AG09319 (cell line): ENCODE measurements at places on chromosomes 3 and 15.

DNA sequence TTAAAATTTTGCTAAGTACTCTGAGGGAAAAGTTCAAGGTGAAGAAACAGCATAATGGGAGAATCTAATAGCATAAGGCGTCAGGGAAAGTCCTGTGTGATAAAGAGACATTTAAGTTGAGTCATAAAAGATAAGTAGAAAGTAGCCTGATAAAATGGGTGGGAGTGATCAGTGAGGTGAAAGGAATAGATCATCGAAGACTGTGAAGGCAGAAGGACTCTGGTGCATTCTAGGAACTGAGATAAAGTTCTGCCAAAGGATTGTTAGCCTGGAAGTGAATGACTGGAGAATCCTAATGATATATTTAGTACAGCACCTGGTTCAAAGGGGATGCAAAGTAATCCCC lies 149.9 kb downstream of the CFAP20DC start:
- DNase-seq = no peak

DNA sequence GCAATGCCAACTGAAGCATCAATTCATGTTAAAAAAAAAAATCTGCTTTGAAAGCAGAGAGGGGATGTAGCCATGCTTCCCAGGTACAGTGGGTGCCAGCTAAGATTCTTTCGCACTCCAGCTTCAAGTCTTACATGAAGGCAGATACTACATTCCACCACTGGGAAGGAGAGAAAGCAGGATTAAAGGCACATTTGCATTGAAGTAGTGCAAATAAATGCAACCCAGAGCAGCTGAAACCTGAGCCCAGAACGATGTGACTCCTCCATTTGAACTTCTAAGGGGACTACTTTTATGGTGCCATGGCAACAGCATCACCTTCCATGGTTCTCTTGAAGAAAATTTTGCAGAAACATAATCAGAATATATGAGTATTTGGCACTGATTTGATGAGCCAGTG lies 19.1 kb upstream of the GJD2 start:
- DNase-seq = no peak

DNA sequence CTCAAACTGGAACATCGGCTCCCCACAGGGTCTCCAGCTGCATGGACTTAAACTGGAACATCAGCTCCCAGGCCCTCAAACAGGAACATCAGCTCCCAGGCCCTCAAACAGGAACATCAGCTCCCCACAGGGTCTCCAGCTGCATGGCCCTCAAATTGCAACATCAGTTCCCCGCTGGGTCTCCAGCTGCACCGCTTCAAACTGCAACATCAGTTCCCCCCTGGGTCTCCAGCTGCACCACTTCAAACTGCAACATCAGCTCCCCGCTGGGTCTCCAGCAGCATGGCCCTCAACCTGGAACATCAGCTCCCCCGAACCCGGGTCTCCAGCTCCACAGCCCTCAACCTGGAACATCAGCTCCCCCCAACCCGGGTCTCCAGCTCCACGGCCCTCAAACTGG lies 82.0 kb downstream of the TFRC start:
- DNase-seq = no peak

GRCh38 chr3:157280786-157281185 lies 120.8 kb upstream of the CCNL1 start:
- DNase-seq = no peak

DNA sequence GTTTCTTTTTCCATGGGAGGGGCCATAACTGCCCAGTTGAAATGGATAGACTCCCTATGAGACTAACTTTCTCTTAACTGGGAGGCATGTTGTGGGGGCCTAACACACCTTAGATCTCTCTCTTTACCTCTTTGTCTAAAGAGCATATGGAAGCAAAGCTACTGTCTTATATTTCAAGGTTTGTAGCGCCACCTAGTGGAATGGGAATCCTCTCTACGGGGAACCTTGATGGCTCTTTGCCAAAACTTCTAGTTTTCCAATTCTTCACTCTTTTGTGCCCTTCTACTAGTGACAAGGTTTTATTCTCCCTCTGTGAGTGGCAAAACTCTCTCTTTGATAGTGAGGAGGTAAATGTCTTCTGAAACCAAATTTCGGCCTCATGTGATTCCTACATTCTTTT lies 1030.4 kb upstream of the CADM2 start:
- DNase-seq = no peak

GRCh38 chr15:72783004-72783639 lies 436 bp downstream of the ADPGK start:
- DNase-seq = no peak

- no peak for DNase-seq
Measured at GRCh38 chr15:78059110-78059839, 18.2 kb downstream of the TBC1D2B start.

DNA sequence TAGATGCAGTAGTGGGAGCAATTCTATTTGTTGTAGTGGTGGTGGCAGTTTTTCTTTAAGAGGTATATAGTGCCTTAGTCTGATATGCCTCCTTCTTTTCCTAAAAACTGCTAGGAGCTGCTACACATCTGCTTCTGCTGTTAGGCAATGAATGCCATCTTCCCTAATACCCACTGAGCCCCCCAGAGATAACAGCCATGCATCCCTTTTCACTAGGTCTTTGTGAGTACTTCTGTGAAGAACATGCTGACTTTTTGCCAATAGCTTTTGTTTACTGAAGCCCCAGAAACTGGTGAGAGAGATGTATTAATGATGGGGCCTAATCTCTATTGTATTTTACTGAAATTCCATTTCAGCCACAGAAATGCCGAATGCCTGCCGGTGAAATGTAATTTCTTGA lies 92.6 kb upstream of the CHL1 start:
- no peak for DNase-seq

GRCh38 chr15:101431748-101432147 lies 57.8 kb downstream of the PCSK6 start:
- DNase-seq = no peak

DNA sequence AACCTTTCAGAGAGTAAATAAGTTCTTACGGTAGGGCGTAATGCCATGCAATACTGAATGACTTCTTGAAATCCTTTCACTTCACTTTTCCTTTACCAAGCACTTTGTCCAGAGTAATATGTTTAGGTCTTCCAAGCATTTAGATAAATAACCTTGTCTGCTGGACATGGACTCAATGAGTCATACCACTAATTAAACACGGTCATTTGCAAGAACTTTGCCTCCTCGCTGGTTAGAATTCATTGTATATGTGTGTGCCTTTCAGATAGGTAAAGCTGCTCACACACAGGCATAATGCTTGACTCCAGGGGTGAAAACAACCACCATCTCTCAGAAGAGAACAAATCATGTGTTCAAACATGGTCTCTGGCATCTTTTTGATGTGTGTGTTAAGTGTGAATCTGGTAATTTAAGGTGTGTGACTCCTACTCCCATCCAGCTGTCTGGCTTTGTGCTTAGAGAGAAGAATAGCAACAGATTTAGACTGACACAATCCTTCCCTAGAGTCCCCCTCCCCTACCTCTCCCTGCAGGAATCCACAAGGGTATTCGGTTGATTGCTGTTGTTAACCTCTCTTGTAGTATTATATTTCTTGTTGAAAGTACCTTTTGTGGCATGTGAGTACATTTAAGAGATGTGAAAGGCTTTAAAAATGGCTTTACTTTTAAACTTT lies 419.0 kb downstream of the CNTN4 start:
- no peak for DNase-seq

- no peak for DNase-seq
Measured at GRCh38 chr3:57518276-57518915, 25.7 kb downstream of the DNAH12 start.

- peak; percentile 40 for DNase-seq
Measured at GRCh38 chr3:115092220-115092791, 54.8 kb downstream of the ZBTB20 start.

DNA sequence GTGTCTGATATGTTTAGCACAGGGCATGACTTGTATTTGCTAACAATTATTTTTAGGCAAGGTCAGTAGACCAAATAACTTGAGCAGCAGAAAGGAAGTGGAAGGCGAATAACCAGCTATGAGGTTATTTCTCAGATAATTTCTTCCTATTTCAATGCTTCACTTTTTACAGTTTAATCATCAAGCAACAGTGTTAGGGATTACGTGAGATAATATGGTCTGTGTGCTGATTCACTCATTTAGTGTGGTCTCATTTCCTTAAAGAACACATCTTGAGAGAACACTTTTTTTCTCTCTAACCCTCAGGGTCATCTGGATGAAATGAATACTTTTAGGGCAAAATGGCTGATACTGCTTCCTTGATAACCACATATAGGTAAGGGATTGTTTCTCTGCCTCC lies 126.0 kb upstream of the CCNL1 start:
- DNase-seq = no peak

GRCh38 chr3:194931347-194931746 lies 245.7 kb downstream of the FAM43A start:
- DNase-seq = no peak

GRCh38 chr3:192850451-192850981 lies 67.1 kb downstream of the MB21D2 start:
- DNase-seq = no peak

DNA sequence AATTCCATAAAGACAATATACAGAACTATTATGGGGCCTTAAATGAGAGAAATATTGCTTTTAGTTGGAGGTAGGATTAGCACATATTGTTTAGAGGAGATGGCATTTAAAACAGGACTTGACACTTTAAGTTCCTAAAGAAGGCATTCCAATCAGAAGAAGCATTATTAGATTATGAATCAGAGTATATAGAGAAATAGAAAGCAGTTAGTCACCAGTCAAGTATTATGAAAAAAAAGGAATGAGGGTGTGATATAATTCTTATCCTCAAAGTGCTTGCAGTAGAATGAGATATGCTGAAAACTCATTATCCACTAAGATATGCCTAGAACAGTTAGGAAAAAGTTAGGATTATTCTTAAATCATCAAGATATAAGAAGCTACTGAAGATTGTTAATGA lies 456.2 kb downstream of the ZNF385D start:
- no peak for DNase-seq

DNA sequence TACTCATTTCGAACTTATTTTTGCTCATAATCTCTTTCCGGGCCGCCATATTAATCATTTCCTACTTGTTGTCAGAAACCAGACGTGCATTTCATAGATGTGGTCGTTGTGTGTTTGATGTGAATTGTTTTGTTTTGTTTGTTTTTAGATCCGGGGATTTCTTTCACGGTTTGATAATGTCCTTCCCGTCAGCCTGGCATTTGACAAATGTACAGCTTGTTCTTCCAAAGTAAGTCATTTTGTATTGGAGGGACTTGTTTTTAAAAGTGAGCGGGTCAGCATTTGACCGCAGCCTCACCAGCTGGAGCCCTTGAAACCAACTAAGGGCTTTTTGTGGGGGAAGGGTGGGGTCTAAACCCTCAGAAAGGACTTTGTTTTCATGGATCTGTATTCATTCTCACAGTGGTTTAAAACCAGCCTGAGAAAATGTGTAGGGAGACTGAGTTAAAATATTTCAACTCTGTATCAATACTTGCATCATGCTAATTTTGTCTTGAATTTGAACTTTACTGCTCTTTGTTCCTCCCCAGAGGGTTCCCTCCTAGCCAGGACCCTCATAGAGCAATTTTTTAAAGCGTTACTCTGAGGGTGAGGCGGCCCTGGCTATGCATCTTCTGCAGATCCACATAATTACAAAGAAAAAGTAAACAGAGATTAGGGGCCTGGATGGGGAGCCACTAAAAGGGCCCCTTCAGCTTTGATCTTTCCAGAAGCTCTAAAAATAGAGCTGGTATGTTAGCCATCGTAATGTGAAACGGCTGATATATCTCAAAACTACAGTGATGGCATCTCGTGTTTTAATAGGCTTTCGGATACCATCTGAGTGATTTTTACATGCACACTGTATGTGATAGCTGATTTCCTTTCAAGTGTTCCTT lies 107.9 kb downstream of the ATG7 start:
- no peak for DNase-seq

DNA sequence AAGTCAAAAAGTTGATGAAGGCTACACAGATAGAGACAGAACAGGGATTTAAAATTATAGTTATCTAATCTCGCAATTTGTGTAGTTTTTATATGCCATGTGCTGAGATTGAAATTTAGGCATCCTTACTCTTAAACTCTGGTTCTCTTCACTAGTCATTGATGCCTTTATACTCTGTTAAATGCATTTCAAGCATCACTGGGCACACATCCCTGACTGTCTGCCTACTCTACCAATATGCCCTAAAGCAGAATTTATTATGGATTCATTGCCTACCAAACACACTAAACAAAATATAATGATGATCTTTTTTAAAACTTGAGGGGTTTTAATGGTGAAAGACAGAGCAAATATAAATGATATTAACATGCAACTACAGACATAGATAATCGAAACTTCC lies 10.3 kb upstream of the ALCAM start:
- no peak for DNase-seq

- DNase-seq = no peak
Measured at GRCh38 chr3:120678984-120679383, 3.1 kb downstream of the HGD start.

GRCh38 chr15:58594898-58595297 lies 154.6 kb downstream of the ADAM10 start:
- no peak for DNase-seq

DNA sequence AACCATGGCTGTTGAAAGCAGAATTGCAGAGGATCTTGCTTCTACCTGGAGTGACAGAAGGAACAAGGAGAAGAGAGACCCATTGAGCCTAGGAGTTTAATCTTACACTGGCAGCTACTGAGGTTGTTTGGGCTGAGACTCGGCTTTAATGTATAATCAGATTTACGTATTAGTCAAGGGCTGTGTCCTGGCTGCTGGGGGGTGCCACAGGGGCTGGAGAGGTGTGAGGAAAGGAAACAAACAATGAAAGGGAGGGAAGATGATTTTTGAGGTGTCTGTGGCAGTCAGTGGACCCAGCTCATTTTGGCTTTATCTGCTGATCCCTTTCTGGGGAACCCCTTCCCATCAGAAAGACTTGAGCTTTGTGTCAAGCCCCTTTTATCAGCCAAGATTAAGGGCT lies 95.7 kb downstream of the PRICKLE2 start:
- no peak for DNase-seq

DNA sequence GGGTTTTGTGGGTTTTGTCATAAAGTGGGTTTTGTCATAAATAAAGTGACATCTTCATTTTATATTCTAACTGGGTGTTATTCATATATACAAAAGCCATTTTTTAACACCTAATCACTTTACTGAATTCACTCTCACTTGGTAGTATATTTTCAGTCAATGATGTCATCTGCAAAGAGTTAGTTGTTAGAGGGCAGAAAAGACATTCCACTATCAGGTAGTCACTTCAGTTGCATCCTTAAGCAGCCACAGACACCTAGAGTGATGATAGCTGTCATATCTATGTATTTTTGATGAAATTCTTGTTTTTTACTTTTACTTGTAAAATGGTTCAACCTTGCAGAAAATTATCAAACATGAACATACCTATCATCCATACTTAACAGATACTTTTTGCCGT lies 89.0 kb downstream of the DHX36 start:
- DNase-seq = no peak
